ENCODE measurements at places on chromosomes 2 and 18.
A peak's percentile ranks its signal among the peaks of the same experiment; 100 is the strongest.

DNA sequence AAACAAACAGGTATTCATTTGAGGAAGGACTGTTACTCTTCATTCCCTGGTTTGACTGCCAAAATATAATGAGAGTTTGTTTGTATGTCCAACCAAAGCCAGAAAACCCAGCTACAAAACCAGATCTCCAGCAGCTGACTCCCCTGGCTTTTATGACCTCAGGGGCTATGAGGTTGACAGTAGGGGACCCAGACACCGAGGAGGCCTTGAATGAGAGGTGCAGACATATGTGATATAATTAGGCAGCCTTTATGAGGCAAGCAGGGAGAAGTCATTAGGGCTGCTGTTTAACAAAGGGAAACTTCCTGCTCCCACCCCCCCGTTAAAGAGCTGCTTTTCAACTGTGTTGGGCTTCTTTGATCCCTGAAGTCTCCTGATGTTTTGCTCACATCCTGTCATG, 236.7 kb downstream of the SLC4A3 start:
- no peaks in the 10 kb centered on the region for H3K4me1 ChIP-seq
- DNase-seq = no peak
- H3K27ac ChIP-seq = no peak overlapping the region
- H3K4me3 ChIP-seq = no peak overlapping the region
- no peaks in the 10 kb centered on the region for H3K36me3 ChIP-seq

- H3K27ac ChIP-seq = no peak overlapping the region
- no peak for DNase-seq
These were observed 1441.9 kb upstream of the ZEB2 start for GRCh38 chr2:145961846-145962245.

DNA sequence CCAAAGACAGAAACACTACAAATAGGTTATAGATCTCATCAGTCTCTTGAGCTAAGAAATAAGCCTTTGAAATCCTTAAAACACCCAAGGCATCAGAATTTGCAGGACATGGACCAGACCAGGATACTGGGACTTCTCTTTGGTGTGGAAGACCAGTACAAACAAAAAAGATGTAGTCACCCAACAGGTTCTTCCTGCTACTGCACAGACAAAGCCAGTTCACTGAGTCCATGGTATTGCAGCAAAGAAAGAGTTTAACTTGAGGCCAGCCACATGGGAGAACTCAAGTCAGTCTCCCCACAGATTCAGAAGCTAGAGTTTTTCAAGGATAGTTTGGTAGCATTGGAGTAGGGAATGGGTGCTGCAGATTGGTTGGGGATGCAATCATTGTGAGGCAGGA, 169.6 kb upstream of the NDUFV2 start:
- no peaks in the 10 kb centered on the region for H3K4me1 ChIP-seq
- no peak overlapping the region for H3K4me3 ChIP-seq
- DNase-seq = no peak
- H3K36me3 ChIP-seq = no peaks in the 10 kb centered on the region
- H3K27me3 ChIP-seq = no peaks in the 10 kb centered on the region
- H3K27ac ChIP-seq = no peak overlapping the region

- peak overlapping the region; percentile 85 for H3K27ac ChIP-seq
- H3K4me1 ChIP-seq = no peaks in the 10 kb centered on the region
- peak overlapping the region; percentile 63 for H3K4me3 ChIP-seq
- DNase-seq = peak; percentile 42
These were observed 979 bp downstream of the LONRF2 start for GRCh38 chr2:100321179-100321865.

GRCh38 chr2:219079417-219079816, 18.7 kb upstream of the IHH start:
- H3K4me1 ChIP-seq = no peaks in the 10 kb centered on the region
- H3K4me3 ChIP-seq = no peak overlapping the region
- H3K36me3 ChIP-seq = no peaks in the 10 kb centered on the region
- H3K27me3 ChIP-seq = no peaks in the 10 kb centered on the region
- DNase-seq = no peak

DNA sequence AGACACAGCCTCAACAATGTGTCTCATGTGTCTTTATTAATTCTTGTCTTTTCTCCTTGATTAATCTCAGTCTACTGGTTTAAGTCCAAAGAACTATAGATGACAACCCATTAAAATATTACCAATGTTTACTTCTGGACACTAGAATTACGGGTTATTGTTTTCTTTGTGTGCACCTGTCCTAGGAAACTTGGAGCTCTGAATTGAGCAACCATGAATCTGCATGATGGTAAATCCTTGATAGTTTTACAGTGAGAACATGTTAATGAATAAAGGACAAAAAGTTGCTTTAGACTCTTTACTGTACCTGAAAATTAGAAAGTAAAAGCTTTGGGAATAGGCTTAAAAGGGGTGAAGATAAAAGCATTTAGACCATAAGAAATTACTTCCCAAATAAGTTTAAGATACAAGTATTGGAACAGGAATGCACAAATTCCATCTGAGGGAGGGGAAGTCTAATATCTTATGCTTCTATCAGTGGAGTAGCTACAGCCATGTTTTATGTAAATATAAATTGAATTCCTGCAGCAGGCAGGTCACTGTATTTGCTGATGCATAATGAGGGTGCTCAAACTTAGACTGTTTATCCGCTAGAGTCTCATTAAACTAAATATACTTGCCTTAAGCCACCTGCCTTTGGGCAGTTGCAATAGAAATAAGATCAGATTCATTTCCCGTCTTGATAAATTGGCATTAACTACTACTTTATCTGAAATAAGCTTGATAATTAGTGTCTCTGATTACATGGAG, 603.7 kb upstream of the GCFC2 start:
- H3K4me3 ChIP-seq = no peak overlapping the region
- no peak overlapping the region for H3K27ac ChIP-seq
- H3K27me3 ChIP-seq = no peaks in the 10 kb centered on the region
- DNase-seq = no peak
- no peaks in the 10 kb centered on the region for H3K36me3 ChIP-seq

DNA sequence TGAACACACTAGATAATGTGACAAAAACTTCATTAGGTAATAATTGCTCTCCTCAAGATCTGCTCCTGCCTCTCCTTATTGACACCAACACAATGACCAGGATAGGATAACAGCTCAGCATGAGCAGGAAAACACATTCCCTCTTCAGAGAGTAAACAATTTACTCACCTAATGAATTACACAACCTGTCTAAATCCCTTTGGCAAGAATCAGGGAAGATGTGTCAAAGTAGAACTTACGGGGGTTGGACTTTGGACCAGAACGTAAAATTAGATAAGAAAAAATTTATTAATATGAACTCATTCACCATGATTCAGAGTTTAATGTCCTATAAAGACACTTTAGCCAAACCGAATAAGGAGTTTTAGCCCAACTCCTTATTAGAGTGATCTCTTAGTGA, 512.2 kb downstream of the SATB2 start:
- H3K4me3 ChIP-seq = no peak overlapping the region
- no peaks in the 10 kb centered on the region for H3K27me3 ChIP-seq
- no peak for DNase-seq
- H3K36me3 ChIP-seq = no peaks in the 10 kb centered on the region

DNA sequence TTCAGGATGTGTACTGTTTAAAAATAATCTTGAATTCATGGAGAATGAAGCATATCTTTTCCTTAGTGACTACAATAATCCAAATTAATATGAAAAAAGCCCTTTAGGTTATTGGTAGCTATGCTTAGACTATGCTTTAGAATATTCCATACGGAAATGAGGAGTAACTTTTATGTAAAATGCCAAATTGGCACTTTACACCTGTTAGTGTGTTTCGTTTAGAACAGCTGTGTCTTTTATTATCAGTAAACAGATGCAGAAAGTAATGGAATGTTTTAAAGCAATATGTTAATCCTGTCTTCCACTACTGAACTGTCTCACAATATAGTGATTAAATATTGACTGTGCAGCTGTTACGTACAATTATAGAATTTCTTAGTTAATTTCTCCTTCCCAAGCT, 129.6 kb downstream of the PMS1 start:
- no peaks in the 10 kb centered on the region for H3K4me1 ChIP-seq
- DNase-seq = no peak
- H3K4me3 ChIP-seq = no peak overlapping the region
- H3K27me3 ChIP-seq = no peaks in the 10 kb centered on the region
- H3K27ac ChIP-seq = no peak overlapping the region

GRCh38 chr2:135862718-135863117, 13.5 kb downstream of the MCM6 start:
- no peak overlapping the region for H3K4me3 ChIP-seq
- H3K27me3 ChIP-seq = no peaks in the 10 kb centered on the region
- DNase-seq = no peak
- no peaks in the 10 kb centered on the region for H3K4me1 ChIP-seq
- H3K36me3 ChIP-seq = no peaks in the 10 kb centered on the region
